ENCODE measurements at places on chromosomes 2 and 18.

DNA sequence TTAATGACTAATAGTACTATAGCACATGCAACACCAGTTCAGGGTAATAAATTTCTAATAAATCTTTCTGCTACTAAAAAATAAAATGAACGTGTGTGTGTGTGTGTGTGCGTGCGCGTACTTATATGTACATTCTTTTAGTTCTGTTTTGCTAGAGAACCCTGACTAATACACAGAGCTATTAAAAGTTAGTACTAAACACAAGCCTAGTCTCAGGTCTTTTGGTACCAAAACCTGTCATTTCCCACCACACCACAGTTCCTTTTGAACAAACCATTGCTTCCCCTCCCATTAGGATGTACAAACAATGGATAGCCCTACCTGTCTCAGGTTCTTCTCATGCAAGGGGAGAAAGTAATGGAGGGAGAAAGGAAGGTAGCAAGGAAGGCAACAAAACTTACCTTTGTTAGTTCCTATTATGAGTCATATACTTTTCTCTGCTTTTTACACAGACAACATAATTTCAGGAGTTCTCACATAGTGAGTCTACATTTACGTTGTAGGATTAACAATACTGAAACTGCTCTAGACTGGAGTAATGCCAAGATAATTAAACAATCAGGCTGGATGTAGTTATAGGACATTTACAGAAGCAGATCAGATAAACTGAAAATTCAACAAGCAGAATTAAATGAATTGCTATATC is 427.2 kb downstream of the KCNJ3 start:
- no peak for DNase-seq

GRCh38 chr18:28735731-28736130 is 558.8 kb upstream of the CDH2 start:
- DNase-seq, result no peak

- no peak for DNase-seq
These were observed 441.1 kb downstream of the LRATD1 start for GRCh38 chr2:15073664-15074063.

DNA sequence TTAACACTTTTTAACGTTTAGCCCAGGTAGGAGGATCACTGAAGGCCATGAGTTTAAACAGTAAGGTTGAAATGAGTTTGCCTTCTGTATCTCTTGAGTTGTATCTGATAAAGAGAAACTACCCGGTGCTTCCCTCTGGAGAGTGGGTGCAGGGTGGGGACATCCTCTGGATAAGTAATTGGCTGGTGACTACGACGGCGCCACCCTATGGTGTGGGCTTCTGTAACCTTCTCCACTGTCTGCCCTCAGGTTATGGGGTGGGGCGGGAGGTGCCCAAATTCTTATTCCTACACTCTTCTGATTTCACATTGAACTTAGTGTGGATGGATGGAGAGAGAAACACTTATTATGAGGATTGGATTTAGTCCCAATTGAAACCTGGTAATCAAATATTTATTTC is 68.8 kb downstream of the LDLRAD4 start:
- DNase-seq, result no peak

DNA sequence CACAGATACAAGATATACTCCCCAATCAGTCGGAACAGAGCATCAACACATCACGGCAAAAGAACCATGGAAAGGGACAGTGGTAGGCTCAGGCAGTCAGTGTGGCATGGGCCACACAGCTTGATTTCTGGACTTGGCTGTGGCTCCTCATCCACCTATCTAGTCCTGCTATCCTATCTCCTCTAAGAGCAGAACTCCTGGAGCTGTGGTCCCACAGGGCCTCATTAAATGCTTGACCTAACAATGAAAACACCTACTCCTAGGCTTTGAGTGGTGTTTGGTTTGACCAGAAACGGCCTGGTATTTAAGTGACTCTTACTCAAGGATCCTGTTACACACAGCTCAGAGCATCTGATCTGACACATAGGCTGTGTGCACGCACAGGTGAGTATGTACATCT is 33.6 kb upstream of the SMAD2 start:
- no peak for DNase-seq

DNA sequence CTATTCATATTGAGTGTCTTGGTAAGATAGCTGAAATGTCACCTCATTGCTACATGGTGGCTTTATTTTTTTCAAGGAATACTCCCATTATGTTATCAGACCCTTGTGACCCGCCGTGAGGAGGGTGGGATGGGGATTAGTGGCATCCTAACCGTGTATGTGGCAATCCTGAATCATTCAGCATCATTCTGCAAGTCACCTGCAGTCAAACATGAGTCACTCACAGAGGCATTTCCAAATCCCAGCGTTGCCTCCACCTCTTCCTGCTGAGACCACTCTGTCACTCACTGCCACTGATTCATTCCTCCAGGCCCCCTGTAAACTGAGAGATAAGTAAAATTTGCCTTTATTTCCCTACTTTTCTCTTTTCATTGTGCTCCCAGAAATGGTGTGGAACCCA is 307.4 kb upstream of the KLHL29 start:
- DNase-seq, result no peak

- DNase-seq, result no peak
These were observed 225.8 kb upstream of the COPS8 start for GRCh38 chr2:236859908-236860307.

- peak; percentile 95 for DNase-seq
These were observed 3.3 kb downstream of the MYCN start for GRCh38 chr2:15943378-15944280.

- no peak for DNase-seq
These were observed 25.9 kb upstream of the IMPA2 start for GRCh38 chr18:11955239-11956029.

DNA sequence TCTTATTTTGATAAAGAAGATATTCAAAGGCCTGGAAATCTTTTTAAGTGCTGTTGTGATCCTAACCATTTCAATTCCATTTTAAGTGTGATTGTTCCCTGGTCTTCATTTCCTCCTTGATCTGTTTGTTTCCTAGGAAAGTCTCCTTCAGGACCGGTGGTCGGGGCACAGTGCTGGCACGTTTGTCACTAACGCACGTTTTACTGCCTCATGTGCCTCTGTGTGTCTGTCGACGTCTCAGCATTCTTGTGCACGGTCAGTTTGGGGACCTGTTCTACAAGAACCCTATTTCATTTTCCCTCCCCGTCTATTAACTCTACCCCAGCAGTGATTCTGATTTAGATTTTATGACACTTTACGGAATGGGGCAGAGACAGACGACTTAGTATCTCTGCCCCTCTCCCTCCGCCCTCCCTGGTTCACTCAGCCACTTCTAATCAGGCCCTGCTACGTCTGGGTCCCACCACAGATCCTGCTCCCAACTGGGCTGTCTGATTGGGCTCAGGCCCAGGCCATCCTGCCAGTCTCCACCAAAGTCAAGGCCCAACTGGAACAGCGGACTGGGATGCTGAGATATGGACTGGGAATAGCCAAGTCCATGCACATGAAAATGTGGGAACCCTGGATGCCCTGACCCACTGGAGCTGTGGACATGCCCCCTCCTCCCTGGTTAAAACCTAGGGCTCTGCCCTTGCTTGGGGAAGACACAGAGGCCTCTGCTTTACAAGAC is 95.6 kb downstream of the TWIST2 start:
- no peak for DNase-seq

- no peak for DNase-seq
These were observed 145.2 kb downstream of the CCBE1 start for GRCh38 chr18:59551902-59552635.

- peak; percentile 29 for DNase-seq
These were observed 49.6 kb upstream of the SLC5A7 start for GRCh38 chr2:107936433-107937359.

DNA sequence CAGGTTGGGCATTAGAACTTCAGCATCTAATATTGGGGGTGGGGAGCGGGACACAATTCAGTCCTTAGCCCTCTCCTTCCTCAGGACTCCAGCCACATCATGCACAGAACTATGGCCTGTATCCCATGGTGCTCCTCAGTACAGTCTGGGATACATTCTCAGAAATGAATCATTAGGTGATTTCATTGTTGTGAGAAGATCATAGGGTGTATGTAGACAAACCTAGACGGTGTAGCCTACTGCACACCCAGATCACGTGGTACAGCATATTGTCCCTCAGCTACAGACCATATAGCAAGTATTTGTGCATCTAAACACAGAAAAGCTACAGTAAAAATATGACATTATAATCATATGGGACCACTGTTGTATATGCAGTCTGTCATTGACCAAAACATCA is 23.2 kb upstream of the IMP4 start:
- DNase-seq, result no peak

GRCh38 chr2:17822445-17823117 is 6.3 kb downstream of the MSGN1 start:
- no peak for DNase-seq

- no peak for DNase-seq
These were observed 378.4 kb upstream of the SPHKAP start for GRCh38 chr2:228559774-228560415.

DNA sequence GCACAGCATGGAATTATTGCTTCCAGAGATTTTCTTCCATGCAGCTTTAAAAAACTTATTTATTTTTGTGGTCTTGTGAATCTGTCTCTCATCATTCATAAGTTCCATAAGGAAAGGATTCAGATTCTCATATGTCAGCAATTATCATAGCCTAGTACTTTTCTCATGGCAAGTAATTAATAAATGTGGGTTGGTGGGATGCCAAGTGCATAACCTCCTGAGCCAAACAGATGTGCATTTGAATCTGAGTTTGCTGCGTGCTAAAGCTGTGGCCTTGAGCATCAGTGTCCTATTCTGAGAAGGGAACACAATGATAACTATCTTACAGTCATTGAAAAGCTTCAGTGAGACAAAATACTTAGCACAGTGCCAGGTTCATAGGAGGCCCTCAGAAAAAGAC is 331.9 kb downstream of the PDE11A start:
- no peak for DNase-seq

DNA sequence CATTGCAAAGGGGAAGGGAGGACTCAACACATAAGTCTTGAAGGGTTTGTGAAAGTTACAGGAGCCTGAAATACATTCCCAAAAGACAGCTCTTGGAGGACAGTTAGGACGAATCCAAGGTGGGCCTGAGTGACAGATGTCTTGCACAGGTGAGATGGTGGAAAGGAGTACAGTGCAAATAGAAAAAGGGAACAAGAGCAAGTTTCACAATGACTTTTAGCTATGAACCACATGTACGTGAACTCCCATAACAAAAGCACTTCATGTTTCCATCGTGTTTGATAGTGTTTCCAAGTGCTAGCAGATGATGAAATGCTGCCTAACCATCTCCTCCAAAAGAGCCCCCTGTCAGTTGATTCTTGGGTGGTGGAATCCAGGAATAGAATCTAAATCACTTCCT is 1.8 kb downstream of the IL18RAP start:
- DNase-seq, result no peak

- peak; percentile 0 for DNase-seq
These were observed 3.3 kb downstream of the SLC8A1 start for GRCh38 chr2:40448476-40449079.

GRCh38 chr2:64841461-64841860 is 147.7 kb upstream of the SLC1A4 start:
- DNase-seq, result no peak

GRCh38 chr2:460861-461260 is 173.0 kb upstream of the ALKAL2 start:
- DNase-seq, result peak; percentile 77

DNA sequence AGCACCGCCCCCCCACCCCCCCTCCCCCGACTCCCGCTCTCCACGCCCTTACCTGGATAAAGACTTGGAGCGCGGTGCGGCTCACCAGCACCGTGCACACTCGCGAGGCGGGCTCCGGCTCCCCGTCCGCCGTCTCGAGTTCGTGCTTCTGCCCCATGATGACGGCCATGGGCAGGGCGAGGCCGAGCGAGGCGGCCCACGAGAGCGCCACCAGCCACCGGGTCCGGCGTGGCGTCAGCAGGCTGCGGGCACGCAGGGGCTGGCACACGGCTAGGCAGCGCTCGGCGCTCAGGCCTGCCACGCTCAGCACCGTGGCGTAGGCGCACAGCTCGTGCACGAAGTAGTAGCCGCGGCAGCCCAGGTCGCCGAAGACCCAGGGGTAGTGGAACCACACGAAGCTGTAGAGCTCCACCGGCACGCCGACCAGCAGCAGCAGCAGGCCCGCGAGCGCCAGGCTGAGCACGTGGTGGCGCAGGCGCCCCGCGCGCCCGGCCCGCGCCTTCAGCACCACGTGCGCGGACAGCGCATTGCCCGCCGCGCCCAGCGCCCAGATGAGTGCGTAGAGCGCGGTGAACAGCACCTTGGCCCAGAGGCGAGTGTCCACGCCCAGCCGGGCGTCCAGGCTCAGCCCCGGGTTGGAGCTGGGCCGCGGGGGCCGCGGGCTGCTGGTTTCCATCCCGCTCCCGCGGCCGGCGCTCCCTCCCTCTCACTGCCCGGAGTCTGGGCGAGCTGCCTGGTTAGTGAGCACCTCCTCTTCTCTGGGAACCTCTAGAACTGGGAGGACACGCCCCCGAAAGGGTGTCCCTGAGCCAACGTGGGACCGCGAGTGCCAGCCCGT is at the start of gene NTSR2:
TSS of gene NTSR2 (minus strand) at position 742 of the 838 bp plus-strand sequence. CDS start at position 676, 66 bp downstream.
- DNase-seq, result no peak

- DNase-seq, result no peak
These were observed 446.7 kb downstream of the RNF144A start for GRCh38 chr2:7363906-7364305.

Data from Jurkat, Clone E6-1 (cell line).